ENCODE measurements at places on chromosomes 2 and 18. TPM values are rescaled to one million over a fixed set of nuclear protein-coding genes. Genes with fewer than 3 reads are reported as not detected.
A peak's percentile ranks its signal among the peaks of the same experiment; 100 is the strongest.

The NT5DC4 gene
- total RNA-seq = not detected

The KYNU gene
- 1.2 TPM for total RNA-seq

The TFCP2L1 gene
- 0.50 TPM for total RNA-seq

- peaks cover 7% of the 10 kb centered on the region for H3K36me3 ChIP-seq
- peak overlapping the region; percentile 96 for H3K27ac ChIP-seq
- H3K27me3 ChIP-seq = no peaks in the 10 kb centered on the region
- peaks cover 56% of the 10 kb centered on the region for H3K4me1 ChIP-seq
- DNase-seq = no peak
- peak overlapping the region; percentile 88 for H3K4me3 ChIP-seq
Measured at GRCh38 chr18:3263132-3263700, 1.3 kb downstream of the MYL12B start.

DNA sequence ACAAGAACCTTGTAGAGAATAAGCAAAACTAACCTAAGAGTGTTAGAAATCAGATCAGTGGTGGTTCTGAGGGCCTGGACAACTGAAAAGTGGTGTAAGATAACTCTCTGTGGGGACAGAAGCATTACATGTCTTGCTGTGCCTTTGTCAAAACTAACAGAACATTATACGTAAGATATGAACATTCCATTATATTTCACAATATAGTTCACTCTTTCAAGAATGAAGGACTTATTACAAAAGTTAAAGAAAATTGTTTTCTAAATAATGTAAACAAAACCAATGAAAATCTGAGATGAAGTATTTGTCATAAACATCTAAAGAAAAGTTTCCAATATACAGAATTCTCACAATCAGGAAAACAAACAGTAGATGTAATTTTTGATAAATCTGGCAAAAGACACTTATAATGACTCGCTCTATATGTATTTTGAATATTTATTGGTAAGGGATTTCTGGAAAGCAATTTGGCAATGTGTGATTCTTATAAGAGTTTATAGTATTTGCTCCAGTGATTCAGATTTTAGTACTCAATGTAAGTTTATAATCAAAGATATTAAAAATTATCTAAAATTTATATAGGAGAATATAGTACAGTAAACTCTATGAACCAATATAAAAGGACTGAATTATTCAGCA lies 258.4 kb downstream of the CD226 start:
- H3K27ac ChIP-seq = no peak overlapping the region
- H3K4me3 ChIP-seq = no peak overlapping the region
- H3K36me3 ChIP-seq = no peaks in the 10 kb centered on the region
- no peak for DNase-seq
- no peaks in the 10 kb centered on the region for H3K4me1 ChIP-seq
